ENCODE measurements at places on chromosomes 2 and 18.

- peak; percentile 68 for DNase-seq
These were observed 1.0 kb downstream of the UBR3 start for GRCh38 chr2:169828141-169828811.

- DNase-seq: peak; percentile 80
These were observed 27.0 kb downstream of the TMEM200C start for GRCh38 chr18:5868218-5868854.

GRCh38 chr2:177579486-177580036 is 187.0 kb downstream of the AGPS start:
- DNase-seq: no peak

GRCh38 chr2:201093573-201093972 is 21.8 kb downstream of the NDUFB3 start:
- DNase-seq: peak; percentile 26

DNA sequence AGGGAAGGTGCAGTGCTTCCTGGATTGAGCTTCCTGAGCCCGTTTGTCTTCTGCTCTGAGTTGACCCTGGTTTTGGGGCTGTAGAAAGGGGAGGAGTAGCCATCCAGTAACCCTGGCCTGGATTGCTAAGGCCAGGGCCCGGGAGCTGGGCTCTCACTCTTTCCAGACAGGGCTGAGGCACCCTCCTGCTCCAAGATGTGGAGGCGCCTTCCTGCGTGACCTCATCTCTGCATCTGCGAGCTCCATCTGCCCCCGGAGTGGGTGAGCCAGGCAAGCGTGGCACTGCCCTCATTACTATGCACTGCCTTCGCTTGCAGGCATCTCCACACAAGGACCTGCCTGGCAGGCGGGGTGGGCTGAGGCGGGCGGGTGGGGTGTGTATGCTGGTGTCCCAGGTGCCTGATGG is 58.0 kb downstream of the RAB31 start:
- no peak for DNase-seq

DNA sequence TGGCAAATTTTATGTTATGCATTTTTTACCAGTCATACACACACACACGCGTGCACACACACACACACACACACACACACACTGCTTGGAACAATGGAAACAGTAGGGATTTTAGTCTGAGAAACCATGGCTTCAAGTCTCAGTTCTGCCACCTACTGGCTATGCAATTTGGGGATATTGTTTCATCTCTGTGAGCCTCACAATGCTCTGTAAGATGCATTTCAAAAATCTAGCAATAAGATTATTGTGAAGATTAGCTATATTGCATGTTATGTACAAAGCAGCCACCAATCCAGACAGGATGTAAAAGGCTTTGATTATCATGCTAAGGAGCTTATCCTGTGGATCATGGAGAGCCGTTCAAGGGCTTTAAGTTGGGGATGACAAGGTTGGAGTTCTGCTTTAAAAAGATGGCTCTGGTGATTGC is 401.4 kb downstream of the NBAS start:
- DNase-seq: peak; percentile 53

- peak; percentile 64 for DNase-seq
These were observed 86.1 kb downstream of the MSH2 start for GRCh38 chr2:47488870-47489584.

Data from GM03348 (cell line).